ENCODE measurements at places on chromosomes 2 and 18. TPM values are rescaled to one million over a fixed set of nuclear protein-coding genes. Genes with fewer than 3 reads are reported as not detected.

- no peak for DNase-seq
Measured at GRCh38 chr18:34364699-34365098, 140.0 kb upstream of the NOL4 start.

GRCh38 chr2:195451160-195451559 lies 205.9 kb upstream of the SLC39A10 start:
- DNase-seq, result no peak

DNA sequence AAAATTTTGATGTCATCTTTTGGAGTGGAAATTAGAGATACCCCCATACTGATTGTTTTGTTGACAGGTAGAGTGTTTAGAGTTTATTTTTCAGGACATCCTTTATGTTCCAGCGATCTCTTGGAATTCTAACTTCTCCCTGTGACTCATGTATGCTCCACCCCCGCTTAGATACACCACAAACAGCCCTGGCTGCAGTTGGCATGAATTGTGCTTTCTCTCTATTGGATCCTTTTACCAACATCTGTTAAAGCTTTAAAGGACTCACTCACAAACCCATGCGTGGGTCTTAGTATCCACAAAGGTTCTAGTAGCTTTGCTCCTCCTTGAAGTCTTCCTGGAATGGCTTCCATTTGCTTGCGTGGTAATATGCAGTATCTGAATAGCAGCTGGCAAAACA lies 409.5 kb upstream of the POU3F3 start:
- DNase-seq, result no peak

DNA sequence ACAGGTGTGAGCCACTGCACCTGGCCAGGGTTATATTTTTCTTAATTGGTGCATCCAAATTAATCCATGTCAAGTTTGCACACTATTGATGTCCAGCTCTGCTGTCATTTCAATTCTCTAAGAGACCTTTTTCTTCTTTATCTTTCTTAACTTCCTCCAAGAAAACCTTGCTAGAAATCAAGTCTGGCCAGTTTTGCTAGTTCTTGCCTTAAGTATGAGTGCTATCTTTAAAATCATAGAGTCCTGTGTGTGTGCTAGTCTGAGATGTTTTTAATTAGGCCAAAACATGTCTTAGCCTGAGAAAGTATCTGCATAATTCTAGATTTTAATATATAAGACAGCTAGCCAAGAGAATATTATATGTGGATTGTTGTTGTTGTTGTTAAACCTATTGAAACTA lies 56.2 kb upstream of the SLC39A10 start:
- no peak for DNase-seq

- no peak for DNase-seq
Measured at GRCh38 chr2:32833709-32834108, 113.0 kb upstream of the LTBP1 start.

Gene NEU4
- 2.1 TPM for polyA plus RNA-seq

- no peak for DNase-seq
Measured at GRCh38 chr2:105822186-105822585, 77.5 kb downstream of the NCK2 start.

Gene MAP3K19
- 0.47 TPM for polyA plus RNA-seq

GRCh38 chr2:174686430-174686829 lies 77.8 kb downstream of the CHRNA1 start:
- DNase-seq, result no peak

- no peak for DNase-seq
Measured at GRCh38 chr2:71796174-71796593, 342.8 kb downstream of the DYSF start.
